ENCODE measurements at places on chromosomes 3 and 15. TPM values are rescaled to one million over a fixed set of nuclear protein-coding genes. Genes with fewer than 3 reads are reported as not detected.
A peak's percentile ranks its signal among the peaks of the same experiment; 100 is the strongest.

- DNase-seq = no peak
These were observed 18.5 kb downstream of the MESD start for GRCh38 chr15:80971143-80971542.

DNA sequence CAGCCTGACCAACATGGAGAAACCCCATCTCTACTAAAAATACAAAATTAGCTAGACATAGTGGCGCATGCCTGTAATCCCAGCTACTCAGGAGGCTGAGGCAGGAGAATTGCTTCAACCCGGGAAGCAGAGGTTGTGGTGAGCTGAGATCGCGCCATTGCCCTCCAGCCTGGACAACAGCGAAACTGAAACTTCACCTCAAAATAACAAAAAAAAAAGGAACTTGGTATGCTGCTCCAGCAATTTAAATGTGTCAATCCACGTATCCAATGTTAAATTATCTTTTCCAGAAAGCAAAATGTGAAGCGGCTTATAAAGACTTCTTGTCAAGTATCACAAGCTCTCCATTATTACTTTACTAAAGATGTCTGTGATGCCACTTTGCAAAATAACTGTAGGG is 9.9 kb upstream of the ARIH1 start:
- no peak for DNase-seq

DNA sequence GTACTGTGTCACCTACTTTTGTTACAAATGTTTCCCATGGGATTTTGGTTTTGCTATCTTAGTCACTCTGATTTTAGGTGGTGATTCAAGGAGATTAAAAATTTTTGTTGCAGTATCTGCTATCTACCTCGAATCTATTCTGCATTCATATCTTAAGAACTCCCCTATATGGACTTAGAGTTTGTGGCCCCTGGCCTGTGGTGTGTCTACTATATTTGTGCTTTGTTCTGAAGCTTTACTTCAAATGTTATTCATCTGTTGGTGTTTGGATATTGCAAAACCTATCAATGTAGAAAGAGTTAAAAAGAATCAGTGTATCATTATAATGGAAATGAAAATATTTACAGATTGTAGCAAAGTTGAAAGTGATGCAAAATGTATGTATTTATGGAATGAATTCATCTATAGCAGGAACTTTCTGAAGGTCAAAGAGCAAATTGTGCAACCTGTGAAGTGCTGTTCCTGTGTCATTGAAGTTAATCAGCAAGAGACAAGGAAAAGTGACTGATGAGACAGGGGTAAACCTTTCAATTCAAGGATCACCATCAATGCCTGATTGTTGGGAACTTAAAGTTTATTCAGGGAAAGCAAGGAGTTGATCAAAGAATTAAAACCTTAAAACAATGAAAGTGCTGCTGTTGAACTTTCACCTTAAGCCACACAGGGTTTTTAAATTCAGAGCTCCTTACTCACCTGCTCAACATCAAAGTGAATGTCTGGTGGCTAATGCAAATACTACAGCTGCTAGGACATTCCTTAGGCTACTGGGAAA is 71.0 kb downstream of the SLMAP start:
- DNase-seq = no peak

Gene FOXB1
- polyA plus RNA-seq = not detected

Gene PARP15
- polyA plus RNA-seq = 0.23 TPM

DNA sequence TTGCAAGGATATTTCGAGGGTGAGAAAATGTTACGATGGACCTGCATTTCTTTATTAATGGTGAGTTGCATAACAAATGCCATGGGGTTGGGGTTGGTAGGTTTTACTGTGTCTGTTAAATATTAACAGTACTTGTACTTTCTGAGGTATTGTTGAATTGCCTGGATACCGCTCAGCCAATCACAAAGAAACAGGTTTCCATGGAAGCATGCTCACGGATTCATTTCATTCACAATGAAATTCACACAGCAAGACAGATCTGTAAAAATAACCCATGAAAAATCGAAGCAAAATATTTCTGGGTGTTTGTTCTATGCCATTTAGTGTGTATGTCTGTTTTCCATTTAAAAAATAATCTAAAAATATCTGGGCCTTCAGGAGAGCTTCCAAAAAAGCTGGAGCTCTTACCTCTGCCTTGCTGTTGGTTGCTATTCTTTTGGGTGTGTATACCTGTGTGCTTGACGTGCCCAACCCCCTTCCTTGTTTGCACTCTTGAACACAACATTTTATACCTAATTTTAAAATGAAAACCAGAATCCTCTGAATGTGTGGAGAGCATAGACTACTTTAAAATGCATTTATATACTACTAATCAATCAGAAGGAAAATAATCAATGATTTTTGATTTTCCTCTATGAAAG is 479.8 kb upstream of the TBL1XR1 start:
- DNase-seq = no peak

Gene RAB11A
- polyA plus RNA-seq = 28.5 TPM

DNA sequence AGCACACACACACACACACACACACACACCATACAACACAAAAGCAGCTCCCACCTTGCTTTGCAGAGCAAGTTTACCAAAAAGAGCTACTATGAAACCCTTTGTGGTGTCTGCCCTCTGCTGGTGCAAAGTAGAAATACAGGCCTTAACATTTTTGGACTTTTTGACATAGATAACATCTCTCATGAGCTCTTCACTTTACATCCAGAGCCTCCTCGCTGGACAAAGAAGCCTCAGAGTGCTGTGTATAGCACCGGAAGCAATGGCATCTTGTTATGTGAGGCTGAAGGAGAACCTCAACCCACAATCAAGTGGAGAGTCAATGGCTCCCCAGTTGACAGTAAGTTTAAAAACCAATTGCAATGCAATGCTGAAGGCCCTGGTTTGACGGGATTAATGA is 157.9 kb downstream of the CHL1 start:
- DNase-seq = no peak

- no peak for DNase-seq
These were observed 90.7 kb downstream of the NR2F2 start for GRCh38 chr15:96421178-96421601.

GRCh38 chr3:100665230-100665629 is 44.1 kb upstream of the TFG start:
- DNase-seq = no peak

DNA sequence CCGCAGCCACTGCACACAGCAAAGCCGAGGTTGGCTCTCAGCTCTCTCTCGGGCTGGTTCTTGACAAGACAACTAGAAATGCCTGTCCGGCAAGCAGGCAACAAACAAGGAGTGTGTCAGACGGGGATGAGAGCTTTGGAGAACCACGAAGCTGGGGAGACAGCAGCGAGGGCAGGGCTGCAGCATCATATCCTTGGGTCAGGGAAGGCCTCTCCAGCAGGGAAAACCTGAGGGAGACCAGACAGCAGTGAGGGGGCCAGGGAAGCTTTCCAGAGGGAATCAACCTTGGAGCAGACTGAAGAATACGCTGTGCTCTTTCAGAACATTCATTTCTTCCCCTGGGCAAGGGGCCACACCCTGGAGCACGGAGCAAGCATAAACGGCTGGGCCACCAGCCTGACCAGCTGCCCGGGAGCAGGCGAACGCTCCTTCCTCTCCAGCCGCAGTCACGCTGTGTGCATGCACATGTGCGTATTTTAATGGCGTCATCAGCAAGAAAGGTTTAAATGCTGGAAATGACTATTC is 58.7 kb downstream of the CHSY1 start:
- peak; percentile 59 for DNase-seq
